ENCODE measurements at places on chromosomes 12 and 14.
A peak's percentile ranks its signal among the peaks of the same experiment; 100 is the strongest.

GRCh38 chr14:66979101-66979974, 209.9 kb upstream of the GARIN2 start:
- ATAC-seq, result no peak

- no peak for ATAC-seq
Observed at GRCh38 chr12:25376407-25376806, 125.7 kb upstream of the KRAS start.

DNA sequence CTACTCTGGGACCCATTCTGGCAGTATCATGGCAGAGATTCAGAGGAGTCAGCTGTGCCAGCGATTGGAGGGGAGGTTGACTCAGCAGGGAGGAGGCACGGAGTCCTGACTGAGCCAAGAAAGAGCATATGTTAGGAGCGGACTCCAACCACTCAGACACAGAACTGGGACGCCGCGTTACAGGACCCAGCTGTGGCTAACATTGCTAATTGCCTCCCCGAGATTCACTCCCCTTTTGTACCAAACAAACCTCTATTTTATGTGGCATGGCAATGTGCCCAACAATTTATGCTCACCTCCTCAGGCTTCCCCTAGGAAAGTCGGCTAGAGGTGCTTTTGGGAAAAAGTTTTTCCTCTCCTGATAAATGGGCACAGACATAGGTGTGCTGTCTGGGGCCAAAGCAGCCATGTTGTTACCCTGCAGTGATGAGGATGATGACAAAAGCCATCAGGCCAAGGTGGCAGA, 15.2 kb upstream of the CLIP1 start:
- ATAC-seq, result no peak

GRCh38 chr14:75015496-75015895, 12.8 kb downstream of the EIF2B2 start:
- ATAC-seq, result no peak

GRCh38 chr12:122265886-122266229, 436 bp downstream of the VPS33A start:
- peak; percentile 53 for ATAC-seq

DNA sequence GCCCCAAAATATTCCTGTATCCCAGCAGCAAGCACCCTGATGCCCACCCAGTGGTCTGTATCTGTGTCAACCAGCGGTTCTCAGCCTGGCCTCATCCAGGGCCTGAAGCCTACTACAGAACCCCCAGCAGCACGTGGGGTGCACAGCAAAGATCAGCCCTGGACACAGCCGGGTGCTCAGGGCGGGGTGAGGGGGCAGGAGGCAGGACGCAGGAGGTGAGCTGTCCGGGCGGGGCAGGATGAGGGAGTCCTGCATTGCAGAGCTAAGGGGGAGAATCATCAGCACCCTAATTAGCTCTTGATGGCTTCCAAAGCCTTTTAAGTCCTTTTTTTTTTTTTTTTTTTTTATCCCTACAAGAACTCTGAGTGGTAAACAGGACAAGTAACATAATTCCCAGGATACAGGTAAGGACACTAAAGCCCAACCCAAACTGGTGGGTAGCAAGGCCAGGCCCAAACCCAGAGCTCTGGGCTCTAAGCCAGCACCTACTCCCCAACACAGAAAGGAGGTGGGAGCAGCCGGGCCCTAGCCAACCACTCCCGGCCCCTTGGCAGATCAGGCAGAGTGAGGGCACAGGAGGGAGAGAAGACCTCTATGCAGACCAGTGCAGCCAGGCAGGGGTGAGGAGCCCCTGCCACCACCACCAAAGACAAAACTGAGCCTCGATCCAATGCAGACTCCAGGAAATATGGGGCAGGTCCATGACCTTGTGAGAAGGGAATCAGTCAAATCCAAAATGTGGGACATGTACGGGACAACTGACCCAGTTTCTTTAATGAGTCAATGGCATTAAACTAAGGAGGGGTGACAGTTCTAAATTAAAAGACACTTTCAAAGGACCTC, 32.3 kb upstream of the EIF5 start:
- ATAC-seq, result no peak

GRCh38 chr12:97181571-97182265, 274.7 kb downstream of the NEDD1 start:
- no peak for ATAC-seq

- no peak for ATAC-seq
Observed at GRCh38 chr12:3496957-3497356, 6.0 kb downstream of the PRMT8 start.

GRCh38 chr14:70448633-70449340, 3.2 kb upstream of the ADAM21 start:
- ATAC-seq, result no peak

DNA sequence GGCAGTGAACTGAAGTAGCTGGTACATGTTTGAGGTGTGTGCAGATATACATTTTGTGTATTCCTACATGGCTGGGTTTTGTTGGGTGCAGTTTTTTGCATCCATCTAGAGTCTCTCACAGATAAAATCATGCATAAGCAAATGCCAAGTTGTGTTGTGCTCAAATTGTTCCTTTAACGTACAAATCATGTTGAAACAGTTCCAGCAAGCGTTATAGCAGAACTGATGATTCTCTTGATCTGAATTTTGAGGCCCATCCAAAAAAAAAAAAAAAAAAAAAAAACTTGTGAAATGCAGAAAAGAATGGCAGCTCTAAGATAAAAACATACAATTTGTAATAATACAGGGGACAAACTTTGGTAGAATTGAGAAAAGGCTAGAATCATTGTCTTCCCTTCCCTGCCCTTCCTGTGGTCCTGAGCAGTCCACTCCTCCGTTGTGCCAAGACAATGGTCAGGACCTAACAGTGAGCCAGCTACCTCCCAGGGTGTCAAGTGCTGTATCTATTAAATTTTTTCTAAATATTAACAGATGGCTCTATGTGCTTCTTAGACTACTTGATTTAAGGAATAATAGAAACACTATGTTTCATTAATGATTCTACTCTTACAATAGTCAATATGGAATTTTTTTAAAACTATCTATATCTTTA, 122.1 kb downstream of the PLEKHA5 start:
- ATAC-seq, result no peak

GRCh38 chr12:128977441-128977840, 124.2 kb downstream of the GLT1D1 start:
- ATAC-seq, result no peak

- no peak for ATAC-seq
Observed at GRCh38 chr14:64196056-64196455, 98.1 kb downstream of the ESR2 start.

GRCh38 chr12:121968876-121969275, 50.5 kb downstream of the CFAP251 start:
- no peak for ATAC-seq

- ATAC-seq, result peak; percentile 23
Observed at GRCh38 chr12:46371718-46372543, 642 bp downstream of the SLC38A2 start.

DNA sequence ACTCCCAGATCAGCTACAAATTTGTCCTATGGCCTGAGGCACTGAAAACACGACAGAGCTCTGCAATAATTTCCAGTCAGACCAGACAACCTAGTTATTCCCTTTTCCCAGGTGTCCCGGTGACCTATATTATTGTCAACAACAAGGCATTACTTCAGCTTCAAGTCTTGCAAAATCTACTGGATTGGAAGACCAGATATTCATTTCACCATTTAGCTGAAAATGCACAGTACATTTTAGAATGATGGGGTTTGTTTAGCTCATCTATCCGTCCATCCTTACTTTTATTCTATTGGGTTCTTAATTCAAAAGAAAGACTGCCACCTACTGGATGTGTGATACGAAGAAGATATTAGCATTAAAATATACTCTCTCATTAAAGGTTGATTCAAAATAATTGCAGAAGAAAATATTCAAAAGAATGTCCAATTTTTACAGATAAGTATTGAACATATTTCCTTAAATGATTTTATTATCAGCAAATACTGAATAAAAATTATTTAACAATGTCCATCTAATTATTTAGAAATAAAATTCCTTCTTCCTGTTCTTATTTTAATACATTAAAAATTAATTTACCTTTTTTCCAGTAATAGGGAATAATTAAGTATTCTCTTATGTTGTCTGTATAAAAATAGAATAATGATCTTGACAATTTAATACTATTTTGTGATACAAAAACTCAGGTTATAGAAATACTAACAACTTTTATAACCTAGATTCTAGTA, 244.9 kb upstream of the LRIG3 start:
- no peak for ATAC-seq

GRCh38 chr12:57223191-57224165, 6.0 kb upstream of the SHMT2 start:
- no peak for ATAC-seq

- ATAC-seq, result no peak
Observed at GRCh38 chr12:132765361-132765760, 3.7 kb upstream of the ANKLE2 start.

GRCh38 chr12:55724226-55724939, 4.2 kb downstream of the RDH5 start:
- ATAC-seq, result no peak

GRCh38 chr12:89824822-89825221, 116.2 kb upstream of the ATP2B1 start:
- no peak for ATAC-seq

- ATAC-seq, result peak; percentile 73
Observed at GRCh38 chr12:42589465-42590329, at the start of gene PRICKLE1. PRICKLE1 (minus strand) TSS chr12:42589746; CDS start chr12:42472516, 117,230 bp downstream.

- ATAC-seq, result no peak
Observed at GRCh38 chr12:93048656-93049055, 119.6 kb upstream of the EEA1 start.

DNA sequence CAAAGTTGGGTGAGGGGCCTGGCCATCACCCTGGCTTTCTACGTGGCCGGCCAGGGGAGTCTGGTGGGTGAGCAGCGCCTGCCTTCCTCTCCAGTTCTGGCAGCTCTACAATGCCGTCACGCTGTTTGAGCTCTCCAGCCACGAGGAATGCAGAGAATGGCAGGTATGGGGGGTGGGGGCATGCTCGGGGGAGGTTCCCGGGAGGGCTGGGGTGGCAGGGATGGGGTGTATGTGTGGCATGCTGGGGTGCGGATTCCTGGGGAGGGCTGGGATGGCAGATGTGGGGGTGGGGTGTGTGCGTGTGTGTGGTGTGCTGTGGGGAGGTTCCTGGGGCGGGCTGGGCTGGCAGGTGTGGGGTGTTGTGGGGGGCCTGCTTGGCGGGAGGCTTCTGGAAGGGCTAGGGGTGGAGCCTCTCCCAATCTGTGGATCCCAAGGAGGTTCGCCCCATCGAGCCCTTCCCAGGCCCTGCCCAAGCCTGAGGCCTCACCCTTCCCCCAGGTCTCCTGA, 18.5 kb downstream of the RHOF start:
- no peak for ATAC-seq
